Mesendoderm (in vitro differentiated cells): ENCODE measurements at places on chromosomes 6 and 20.
A peak's percentile ranks its signal among the peaks of the same experiment; 100 is the strongest.

DNA sequence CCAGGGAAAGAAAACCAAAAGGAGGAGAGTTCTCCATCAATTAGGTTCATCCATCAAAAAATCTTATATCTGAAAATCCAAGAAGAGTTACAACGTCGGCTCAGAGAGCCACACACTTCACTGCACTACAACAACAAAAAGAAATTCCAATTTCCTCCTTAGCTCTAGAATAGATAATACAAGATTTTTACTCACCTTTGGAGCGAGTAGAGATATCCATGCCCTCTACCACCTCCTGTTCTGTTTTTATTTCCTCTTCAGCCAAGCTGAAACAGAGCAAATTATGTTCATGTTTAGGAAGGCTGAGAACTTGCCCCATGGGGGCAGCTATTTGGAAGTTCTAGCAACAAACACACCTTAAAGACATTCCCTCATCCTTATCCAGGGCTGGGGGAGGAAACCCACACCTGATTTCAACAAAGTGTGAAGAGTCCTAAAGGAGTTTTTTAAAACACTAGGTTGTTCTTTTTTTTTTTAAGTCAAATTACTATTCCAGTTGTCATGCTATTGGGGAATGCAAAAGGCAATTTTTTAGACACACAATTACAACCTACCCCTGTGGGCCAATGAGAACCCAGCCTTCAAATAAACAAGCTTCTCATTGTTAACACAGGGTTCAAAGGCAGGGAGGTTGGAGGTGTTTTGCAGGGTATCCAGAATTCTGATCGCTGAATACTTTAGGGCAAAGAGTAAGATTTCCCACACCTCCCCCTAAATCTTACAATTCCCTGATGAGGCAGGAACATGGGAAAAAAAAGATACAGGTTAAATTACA is 8.7 kb downstream of the ZMYND8 start:
- no peaks in the 10 kb centered on the region for H3K36me3 ChIP-seq
- H3K4me1 ChIP-seq = peaks cover 46% of the 10 kb centered on the region
- no peaks in the 10 kb centered on the region for H3K27me3 ChIP-seq
- H3K4me3 ChIP-seq = no peak overlapping the region
- DNase-seq = no peak

GRCh38 chr6:97110626-97111025 is 172.4 kb downstream of the MMS22L start:
- no peak overlapping the region for H3K4me3 ChIP-seq
- no peaks in the 10 kb centered on the region for H3K4me1 ChIP-seq
- DNase-seq = no peak

DNA sequence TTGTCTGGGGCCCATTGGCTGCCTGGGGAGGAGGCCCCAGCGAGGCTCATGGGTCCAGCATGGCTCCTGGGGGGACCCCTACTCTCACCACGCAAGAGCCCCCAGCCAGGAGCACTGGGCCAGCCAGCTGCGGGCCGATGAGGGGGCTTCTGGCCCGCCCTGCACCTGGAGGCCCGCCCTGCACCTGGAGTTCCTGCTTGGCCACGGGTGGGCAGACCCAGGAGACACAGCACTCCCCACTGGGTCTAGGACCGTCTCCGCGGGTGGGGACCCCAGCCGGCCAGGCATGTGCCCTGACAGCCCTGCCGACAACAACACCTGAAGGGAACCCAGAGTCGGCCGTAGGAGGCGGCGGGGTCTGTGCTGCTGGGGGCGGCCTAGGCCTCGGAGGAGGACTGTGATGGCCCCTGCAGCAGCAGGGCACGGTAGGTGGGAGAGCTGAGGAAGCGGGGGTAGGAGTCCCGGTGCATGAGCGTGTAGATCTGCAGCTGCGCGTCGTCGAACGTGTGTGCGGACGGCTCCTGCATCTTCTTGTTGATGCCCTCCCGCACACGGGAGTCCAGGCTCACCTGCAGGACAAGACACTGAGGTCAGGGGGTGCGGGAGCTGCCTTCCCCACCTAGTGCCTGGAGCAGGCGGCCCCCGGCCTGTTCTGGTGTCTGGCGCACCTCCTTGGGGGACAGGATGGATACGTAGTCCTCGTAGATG is 5.7 kb downstream of the RGS19 start:
- no peaks in the 10 kb centered on the region for H3K4me1 ChIP-seq
- H3K27me3 ChIP-seq = no peaks in the 10 kb centered on the region
- H3K36me3 ChIP-seq = no peaks in the 10 kb centered on the region
- DNase-seq = no peak
- no peak overlapping the region for H3K27ac ChIP-seq
- H3K4me3 ChIP-seq = no peak overlapping the region

DNA sequence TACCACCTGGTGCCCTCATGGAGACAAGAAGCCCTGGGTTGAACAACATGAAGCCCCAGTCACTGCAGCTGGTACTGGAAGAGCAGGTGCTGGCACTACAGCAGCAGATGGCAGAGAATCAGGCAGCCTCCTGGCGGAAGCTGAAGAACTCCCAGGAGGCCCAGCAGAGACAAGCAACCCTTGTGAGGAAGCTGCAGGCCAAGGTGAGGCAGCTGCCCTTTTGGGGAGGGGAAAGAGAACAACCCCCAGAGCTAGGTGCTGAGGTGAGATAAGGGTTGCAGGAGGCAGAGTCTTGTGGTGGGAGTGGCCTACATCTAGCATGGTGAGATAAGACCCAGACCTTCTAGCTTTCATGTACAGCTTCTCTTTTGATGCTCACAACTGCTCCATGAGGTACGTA is 7.0 kb downstream of the CEP250 start:
- H3K27me3 ChIP-seq = no peaks in the 10 kb centered on the region
- H3K4me1 ChIP-seq = peaks cover 1% of the 10 kb centered on the region
- no peak for DNase-seq
- no peak overlapping the region for H3K4me3 ChIP-seq

DNA sequence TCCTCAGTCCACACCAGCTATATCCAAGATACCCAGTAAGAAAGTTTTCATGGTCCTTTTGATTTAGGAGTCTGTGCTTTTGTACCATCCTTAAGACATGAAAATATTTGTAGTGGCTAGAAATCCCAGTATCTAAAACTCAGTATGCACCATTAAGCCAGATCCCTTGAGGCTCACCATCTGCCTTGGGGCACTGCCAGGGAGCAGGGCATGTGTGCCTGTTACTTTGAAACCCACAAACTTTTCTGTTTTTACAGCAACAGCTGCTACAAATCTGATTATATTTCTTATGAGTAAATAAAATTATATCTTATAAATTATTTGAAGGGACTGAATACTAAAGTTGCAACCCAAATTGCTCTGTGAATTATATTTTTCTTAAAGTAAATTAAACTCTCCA is 290.5 kb upstream of the MANEA start:
- peaks cover 3% of the 10 kb centered on the region for H3K4me1 ChIP-seq
- no peaks in the 10 kb centered on the region for H3K27me3 ChIP-seq
- no peak overlapping the region for H3K27ac ChIP-seq
- DNase-seq = no peak
- no peak overlapping the region for H3K4me3 ChIP-seq

DNA sequence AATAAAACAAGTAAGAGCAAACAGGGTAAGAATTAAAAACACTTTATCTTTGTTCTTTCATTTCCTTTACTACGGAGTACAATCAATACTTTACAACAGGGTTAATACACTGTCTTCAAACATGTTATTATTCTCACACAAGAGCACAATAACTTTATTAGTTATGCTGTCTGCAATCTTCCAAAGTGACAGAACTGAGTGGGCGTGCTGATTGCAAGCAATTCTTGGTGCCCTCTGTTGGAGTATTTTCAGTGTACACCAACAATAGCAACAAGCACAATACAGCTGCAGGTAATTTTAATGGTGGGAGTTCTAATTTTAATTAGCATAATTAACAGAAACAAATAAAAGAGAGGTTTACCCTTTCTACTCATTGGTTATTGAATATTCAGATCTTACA is 33.9 kb upstream of the PTPRK start:
- no peak overlapping the region for H3K4me3 ChIP-seq
- DNase-seq = no peak
- no peaks in the 10 kb centered on the region for H3K27me3 ChIP-seq
- no peak overlapping the region for H3K27ac ChIP-seq

DNA sequence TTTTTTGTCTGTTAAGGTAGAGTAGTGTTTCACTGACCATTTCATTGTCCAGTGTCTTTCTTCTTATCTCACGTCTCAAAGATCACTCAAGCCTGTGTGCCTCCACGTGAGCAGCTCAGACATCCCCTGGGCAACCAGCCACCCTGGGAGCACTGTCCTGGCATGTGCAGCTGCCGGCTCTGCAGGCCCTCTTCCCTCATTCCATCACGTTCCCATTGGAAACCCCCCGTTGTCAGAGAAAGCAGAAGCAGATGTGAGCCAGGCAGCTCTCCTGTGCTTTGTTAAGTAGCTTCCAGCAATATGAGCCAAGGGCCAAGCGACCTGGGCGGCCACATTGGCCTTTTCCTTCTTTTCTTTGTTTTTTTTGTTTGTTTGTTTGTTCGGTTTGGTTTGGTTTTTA is 233.2 kb upstream of the SYNDIG1 start:
- H3K36me3 ChIP-seq = no peaks in the 10 kb centered on the region
- no peak overlapping the region for H3K4me3 ChIP-seq
- H3K27me3 ChIP-seq = no peaks in the 10 kb centered on the region
- H3K4me1 ChIP-seq = no peaks in the 10 kb centered on the region

- H3K27ac ChIP-seq = no peak overlapping the region
- no peaks in the 10 kb centered on the region for H3K27me3 ChIP-seq
- no peak overlapping the region for H3K4me3 ChIP-seq
Observed at GRCh38 chr20:59010995-59011873, 4.2 kb upstream of the CTSZ start.

DNA sequence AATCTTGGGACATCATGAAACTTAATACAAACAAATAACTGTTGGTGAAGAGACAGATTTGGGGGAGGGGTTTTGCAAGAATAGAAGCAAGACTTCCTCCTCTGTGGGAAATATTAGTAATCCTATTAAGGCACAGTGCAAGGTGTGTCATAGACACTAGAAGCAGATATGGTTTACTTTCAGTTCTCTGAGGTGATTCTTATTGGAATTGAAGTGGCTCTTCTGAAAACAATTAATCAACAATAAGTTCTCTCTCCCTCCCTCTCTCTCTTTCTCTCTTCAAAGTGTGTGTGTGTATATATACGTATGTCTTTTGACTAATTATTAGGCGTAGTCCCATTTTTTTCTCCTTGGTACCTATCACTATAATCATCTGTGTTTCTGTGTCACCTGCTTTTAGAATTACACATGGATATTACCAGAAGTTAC is 99.8 kb downstream of the HIVEP2 start:
- peak overlapping the region; percentile 58 for H3K27ac ChIP-seq
- no peaks in the 10 kb centered on the region for H3K27me3 ChIP-seq
- H3K36me3 ChIP-seq = no peaks in the 10 kb centered on the region
- no peak overlapping the region for H3K4me3 ChIP-seq
- peaks cover 7% of the 10 kb centered on the region for H3K4me1 ChIP-seq

GRCh38 chr6:44034391-44034861 is 92.8 kb downstream of the MRPL14 start:
- peaks cover 2% of the 10 kb centered on the region for H3K4me1 ChIP-seq
- H3K27me3 ChIP-seq = no peaks in the 10 kb centered on the region
- no peak overlapping the region for H3K27ac ChIP-seq
- no peak for DNase-seq
- no peaks in the 10 kb centered on the region for H3K36me3 ChIP-seq

- no peaks in the 10 kb centered on the region for H3K27me3 ChIP-seq
- H3K4me1 ChIP-seq = peaks cover 38% of the 10 kb centered on the region
- no peak for DNase-seq
Observed at GRCh38 chr20:57708694-57709673, 831 bp downstream of the PMEPA1 start.

DNA sequence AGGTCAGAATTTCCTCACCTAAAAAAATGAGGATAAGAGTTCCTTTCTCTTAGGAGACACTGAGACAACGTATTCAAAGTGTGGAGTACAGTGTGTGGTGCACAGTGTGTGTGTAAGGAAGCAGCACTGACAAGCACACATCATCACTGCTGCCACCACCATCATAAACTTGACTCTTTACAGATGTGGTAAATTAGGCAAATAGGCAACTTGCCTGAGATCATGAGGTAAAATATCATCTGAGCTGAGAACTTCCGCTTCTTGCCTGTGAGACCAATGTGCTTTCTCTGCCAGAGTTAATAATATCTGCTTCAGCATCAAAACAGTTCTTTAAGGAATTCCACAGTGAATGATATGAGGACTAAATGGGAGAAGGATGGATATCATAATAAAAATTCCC is 52.7 kb downstream of the LYRM4 start:
- no peaks in the 10 kb centered on the region for H3K36me3 ChIP-seq
- H3K27me3 ChIP-seq = no peaks in the 10 kb centered on the region

- no peaks in the 10 kb centered on the region for H3K27me3 ChIP-seq
- DNase-seq = peak; percentile 71
Observed at GRCh38 chr6:36851149-36851614, 11.9 kb upstream of the CPNE5 start.

DNA sequence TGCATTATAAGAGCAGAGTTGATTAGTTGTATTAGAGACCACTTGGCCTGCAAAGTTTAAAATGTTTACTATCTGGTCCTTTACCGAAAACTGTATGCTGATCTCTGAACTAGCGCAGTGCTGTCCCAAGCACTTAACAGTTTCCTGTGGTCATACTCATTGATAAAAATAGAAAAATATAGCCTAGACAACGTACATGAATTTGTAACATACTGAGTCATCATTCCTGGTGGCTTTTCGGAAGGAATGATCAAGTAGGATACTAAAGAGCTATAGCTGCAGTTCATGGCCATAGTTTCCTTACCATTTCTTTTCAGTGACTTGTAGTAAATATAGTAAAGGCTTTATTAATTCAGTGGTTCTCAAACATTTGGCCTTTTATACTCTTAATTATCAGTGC is 18.4 kb downstream of the TTK start:
- H3K4me3 ChIP-seq = no peak overlapping the region
- H3K4me1 ChIP-seq = no peaks in the 10 kb centered on the region
- H3K27ac ChIP-seq = no peak overlapping the region
- H3K36me3 ChIP-seq = no peaks in the 10 kb centered on the region
- no peaks in the 10 kb centered on the region for H3K27me3 ChIP-seq
- no peak for DNase-seq

DNA sequence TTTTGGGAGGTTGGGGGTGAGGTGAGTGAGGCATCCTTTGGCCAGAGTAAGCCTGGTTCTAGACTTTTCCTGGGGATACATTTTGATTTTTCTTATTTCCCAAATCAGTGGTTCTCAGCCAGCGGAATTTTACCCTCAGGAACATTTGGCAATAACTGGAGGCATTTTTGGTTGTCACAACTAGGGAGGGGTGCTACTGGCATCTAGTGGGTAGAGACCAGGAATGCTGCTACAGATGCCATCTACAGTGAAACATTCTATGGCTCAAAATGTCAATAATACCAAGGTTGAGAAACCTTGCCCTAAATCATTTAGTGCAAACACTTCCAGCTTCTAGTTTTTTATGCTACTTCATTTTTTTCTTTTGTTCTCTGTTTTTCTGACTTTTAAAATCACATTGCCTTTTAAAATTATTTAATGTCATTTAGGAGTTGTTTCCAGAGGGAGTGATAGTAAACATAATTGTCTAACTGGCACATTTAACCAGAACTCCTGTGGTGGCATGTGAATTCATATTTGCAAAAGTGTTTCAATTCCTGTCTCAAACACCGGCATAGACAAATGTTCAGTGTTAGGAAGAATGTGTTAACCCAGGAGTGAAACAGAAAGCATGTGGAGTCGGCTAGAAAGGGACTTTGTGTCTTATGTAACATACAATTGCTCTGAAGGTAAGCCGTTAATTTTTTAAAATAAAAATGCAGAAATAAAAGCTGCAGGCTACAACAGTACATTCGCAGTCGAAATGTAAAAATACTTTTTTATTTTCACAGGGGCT is 59.0 kb downstream of the QRSL1 start:
- no peak overlapping the region for H3K27ac ChIP-seq
- no peak for DNase-seq
